ENCODE measurements at places on chromosomes 5 and 9.

DNA sequence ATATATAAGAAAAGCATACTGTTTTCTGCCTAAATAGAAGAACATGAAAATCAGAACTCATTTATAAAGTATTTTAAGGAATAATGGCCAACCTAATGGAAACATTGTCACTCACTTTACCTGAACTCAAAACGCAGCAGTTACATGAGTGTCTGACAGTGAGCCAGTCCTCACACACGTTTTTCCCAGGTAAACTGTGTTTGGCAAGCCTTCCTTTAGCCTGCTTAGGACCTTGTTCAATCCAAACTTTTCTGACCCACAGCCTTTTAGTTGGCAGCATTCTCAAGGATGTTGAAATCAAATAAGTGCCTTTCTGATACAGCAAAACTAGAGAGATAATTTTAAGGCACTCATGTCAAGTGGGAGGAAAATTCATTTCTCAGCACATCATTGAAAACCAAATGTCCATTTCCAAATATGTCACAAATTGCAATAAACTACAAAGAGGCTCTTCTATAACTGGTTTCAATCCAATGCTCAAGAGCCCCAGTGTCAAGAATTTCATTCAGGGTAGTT, 83.5 kb upstream of the SPDL1 start:
- no peak for DNase-seq

GRCh38 chr9:97441729-97442128, 29.8 kb downstream of the TDRD7 start:
- no peak for DNase-seq

GRCh38 chr9:37452611-37453010, 12.6 kb downstream of the ZBTB5 start:
- DNase-seq = no peak

- DNase-seq = no peak
Observed at GRCh38 chr9:114172981-114173833, 17.9 kb downstream of the COL27A1 start.

DNA sequence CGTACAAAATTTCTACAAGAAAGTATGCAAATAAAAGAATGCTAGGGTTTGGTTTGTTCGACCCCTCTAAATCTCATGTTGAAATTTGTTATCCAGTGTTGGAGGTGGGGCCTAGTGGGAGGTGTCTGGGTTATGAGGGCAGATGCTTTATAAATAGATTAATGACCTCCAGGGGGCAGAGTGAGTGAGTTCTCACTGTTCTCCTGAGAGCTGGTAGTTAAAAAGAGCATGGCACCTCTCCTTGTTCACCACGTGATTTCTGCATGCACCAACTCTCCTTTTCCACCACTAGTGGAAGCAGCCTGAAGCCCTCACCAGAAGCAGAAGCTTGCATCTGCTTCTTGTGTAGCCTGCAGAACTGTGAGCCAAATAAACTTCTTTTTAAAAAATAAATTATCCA, 50.4 kb upstream of the FAM170A start:
- DNase-seq = no peak

DNA sequence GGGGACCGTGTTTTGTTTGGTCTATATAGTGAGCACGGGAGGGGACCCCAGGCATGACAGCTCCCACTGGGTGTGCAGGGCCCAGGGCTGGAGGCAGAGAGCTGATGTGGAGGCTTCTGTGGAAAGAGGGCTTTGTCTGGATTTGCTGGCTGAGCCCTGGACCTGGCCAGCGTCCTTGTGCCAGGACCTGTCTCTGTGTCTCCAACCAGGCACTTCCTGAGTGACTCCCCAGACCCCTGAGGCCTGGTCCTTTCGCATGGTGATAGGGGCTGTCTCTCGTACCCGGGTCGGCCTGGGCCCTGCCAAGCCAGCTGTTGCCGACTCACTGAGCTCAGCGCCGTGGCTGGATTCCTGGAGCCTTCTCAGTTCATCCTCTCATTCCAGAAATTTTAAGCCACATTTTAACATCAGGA, 77.6 kb downstream of the ADAMTS2 start:
- no peak for DNase-seq

GRCh38 chr9:75588808-75589207, 301.7 kb upstream of the PCSK5 start:
- DNase-seq = no peak

GRCh38 chr5:138649775-138650174, 74.6 kb upstream of the HSPA9 start:
- DNase-seq = no peak

DNA sequence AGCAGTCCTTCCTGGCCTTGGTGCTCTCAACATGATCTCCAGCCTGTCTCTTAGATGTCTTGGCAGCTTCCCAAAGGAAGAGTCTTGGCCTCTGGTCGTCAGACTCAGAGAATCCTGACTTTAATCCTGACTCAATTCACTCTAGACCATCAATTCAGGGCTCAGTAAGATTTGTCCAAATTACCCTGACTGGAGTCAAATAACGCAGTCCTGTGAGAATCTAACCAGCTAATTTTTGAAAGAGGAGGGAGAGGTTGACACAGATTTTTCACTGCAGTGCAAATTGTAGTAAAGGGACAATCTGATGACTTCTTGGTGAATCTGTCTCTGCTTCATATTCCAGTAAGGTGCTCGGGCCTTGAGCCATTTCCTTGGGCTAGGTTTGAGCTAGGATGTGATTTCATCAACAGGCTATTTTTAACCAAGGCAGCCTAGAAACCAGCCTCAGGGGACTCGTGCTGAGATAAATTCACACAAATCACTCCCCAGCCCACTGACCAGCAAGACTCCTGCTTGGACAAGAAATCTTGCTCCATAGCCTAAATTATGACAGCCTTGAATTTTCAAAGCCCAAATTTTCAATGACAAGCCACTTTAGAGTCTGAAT, 257.4 kb downstream of the ENC1 start:
- DNase-seq = peak; percentile 40

DNA sequence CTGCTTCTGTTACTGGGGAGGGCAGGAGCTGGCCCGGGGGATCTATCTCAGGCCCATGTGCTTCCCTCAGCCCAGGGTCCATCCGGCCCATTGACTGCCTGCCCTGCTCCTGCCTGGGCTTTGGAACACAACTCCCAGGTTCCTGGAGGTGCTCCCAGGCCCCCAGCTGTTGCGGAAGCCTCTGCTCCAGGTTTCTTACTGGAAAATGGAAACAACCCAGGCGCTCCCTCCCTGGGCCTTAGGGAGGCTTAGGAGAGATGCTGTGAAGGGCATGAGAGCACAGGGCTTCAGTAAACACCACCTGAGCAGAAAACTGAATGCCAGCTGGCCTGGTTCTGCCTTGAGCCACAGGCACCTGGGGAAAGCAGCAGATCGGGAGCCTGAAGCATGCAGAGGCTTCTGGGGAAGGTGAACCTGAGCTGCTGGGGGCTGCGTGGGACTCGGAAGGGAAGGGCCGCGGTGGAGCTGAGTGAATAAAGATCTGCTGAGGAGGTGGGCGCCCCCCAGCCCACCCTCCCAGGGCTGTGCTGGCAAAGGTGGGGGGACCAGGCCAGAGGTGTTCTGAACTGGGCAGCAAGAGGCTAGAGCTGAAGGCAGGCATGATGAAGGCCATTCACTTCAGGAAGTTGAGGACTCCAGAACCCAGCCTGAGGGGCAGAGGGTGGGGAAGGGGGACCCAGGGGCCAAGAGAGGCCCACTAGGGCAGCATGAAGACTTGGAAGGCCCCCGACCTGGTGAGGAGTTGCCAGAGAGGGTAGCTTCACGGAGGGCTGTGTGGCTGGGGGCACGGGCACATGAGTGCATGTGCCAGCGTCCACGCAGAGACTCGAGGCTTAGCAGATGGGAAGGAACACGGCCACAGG, 64.8 kb downstream of the SHB start:
- DNase-seq = no peak

GRCh38 chr5:141617128-141617527, 1.7 kb downstream of the DIAPH1 start:
- DNase-seq = no peak

GRCh38 chr5:66241136-66241825, 97.2 kb downstream of the SREK1 start:
- no peak for DNase-seq

DNA sequence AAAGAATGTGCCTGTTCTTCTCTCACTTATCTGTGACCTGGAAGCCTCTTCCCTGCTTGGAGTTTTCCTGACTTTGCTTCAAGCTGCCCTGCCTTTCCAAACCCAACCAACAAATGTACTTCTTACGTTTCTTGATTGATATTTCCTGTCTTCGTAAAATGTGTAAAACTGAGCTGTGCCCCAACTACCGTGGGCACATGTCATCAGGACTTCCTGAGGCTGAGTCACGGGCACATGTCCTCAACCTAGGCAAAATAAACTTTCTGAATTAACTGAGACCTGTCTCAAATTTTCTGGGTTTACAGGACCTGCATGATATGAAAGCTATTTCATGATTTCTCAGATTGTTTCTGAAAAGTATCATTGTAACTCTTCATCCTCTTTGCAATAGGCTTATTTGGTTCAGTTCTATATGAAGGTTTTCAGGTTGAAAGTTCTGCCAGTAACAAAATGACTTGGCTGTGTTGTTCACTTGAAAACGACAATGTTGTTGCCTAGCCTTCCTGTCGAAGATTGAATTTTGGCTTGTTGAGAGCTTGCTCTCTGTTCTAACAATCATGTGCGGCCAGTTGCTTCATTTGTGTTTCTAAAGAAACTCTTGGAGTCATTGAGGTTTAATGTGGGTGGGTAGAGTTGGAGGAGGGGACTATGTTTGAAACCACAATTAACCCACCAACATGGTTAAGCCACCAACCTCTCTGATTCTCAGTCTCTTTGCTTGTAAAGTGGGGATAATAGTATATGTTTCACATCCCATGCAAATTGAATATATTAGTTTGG, 145.6 kb downstream of the FBXL7 start:
- no peak for DNase-seq

DNA sequence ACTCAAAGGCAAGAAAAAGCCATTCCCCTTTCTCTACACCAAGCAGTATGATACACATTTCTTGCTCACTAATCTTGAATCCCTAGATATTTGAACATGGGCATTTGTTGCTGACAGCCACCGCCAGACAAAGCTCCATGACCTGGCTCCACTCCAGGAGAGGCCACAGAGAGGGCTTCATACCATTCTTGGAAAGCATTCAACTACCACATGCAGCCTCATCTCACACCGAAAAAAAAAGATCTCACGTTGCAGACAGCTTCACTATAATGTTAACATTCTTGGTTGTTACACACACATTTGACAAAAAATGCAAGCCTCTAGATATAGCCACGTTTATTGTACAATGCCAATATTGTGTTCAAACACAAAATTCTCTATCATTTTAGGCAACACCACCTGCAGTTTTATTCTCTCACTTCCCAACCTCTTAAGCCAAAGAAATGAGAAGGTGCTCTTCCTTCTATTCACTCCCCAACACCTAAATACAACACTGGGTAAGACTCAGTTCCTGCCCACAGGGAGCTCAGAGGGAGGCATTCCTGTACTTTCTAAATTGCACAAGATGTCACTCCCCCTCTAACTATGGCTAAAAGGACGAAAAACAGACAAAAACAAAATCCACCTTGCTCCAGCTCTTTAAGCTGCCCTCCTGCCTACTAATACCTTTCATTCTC, 222.4 kb downstream of the TSSK1B start:
- DNase-seq = no peak

GRCh38 chr9:123957168-123957721, 27.3 kb upstream of the DENND1A start:
- DNase-seq = no peak

DNA sequence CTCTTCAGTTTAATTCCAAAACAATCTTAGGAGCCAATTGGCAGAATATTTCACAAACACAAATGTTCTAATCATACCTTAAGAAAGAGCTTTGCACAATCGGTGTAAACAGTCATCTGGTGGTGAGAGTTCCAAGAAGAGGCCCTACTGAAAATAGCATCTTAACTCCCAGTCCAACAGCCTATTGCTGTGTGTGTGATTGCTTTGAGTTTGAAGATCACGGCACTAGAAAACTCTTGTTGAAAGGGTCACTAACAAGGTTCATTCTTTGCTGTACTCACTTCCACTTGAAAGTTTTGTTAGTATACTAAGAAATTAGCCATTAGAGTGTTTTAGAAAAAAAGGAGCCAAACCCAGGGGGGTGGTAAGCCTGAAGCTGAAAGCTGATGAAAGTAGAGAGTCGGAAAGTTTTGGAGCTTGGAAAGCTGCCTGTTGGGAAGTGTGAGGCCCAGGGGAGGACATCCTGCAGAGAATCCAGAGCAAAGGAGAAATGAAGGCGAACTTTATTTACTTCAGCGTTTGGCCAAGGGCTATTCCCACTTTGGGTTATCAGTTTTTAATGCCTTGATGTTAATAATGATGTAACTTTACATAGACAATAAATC, 180.3 kb upstream of the GHR start:
- no peak for DNase-seq

DNA sequence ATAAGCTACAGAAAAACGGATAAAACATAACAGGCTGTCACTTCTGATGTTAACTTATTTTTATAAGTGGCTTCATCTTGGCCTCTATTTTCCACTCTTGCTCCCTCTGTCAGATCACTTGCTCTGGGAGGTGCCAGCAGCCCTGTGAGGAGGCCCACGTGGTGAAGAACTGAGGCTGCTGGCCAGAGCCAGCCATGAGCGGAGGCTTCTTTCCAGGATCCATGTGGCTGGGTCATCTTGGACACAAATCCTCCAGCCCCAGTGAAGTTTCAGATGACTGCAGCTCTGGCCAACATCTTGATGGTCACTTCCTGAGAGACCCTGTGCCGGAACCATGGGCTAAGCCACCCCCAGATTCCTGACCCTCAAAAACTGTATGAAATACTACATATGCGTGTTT, 7.5 kb upstream of the CMBL start:
- DNase-seq = no peak

DNA sequence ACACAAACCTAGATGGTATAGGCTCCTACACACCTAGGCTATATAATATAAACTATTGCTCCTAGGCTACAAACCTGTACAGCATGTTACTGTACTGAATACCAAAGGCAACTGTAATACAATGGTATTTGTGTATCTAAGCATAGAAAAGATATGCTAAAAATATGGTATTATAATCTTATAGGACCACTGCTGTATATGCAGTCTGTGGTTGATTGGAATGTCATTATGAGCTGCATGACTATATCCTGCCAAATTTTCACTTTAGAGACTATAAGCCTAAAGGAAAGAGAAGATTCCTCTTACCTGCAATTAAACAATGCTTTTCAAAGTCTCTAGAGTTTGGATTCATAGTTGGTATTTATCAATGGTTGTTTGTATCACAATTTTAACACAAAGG, 24.7 kb upstream of the ACOT12 start:
- DNase-seq = no peak

GRCh38 chr5:133317558-133317957, 265.7 kb downstream of the HSPA4 start:
- DNase-seq = no peak

DNA sequence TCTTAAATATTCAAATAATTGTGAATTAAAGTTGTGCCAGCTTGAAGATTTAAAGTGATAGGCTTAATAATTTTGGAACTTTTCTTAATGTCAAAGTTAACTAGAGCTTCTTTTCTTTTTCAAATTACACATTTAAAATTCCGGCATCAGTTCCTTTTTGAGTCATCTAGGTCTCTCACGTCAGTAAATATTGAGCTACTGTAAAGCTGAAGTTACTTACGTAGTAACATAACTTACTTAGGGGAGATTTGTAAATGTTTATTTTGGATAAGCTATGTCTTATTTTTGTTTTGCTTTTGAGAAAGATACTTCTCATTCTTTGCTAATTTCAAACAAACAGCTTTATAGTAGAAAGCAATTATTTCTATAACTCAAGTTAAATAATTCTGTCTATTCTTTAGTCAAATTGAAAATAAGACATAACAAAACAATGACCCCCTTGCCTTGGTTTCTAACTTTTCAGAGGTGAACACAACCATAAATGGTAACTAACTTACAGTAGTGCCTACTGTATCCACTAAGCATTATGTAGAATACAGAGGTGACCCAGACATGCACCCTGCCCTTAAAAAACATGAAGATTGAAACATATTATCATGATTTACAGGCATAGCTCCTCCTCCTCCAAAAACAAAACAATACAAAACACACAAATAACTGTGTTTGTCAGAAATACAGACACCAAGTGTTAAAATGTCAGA, 29.8 kb downstream of the CD274 start:
- no peak for DNase-seq
